Stimulated activated CD4-positive, alpha-beta T cell treated with anti-CD3 and anti-CD28 coated beads, Interleukin-12 subunit alpha, Interleukin-12 subunit beta, amount 100 ng/mL, for 48 hours (primary cell): ENCODE measurements at places on chromosomes 7 and 10.

GRCh38 chr7:76225379-76225778, 23.7 kb downstream of the SRRM3 start:
- DNase-seq, result no peak

DNA sequence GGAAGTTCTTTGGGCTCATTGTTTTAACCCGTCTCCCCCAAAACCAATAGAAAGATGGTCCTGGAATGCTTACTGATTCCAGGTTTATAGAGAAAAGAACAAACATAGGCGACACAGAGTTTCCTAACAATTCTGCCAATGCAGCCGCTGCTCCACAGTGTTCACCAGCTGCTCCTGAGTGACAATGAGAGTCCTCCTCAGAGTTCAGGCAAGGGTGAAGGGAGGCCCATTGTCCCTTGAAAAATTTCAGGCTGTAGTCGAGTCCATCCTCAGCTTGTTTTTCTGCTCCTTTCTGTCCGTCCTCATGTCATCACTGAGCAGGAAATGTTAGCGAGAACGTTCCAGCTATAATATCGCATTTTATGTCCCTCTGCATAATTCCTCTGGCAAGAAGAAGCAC, 537.6 kb downstream of the TCERG1L start:
- no peak for DNase-seq

DNA sequence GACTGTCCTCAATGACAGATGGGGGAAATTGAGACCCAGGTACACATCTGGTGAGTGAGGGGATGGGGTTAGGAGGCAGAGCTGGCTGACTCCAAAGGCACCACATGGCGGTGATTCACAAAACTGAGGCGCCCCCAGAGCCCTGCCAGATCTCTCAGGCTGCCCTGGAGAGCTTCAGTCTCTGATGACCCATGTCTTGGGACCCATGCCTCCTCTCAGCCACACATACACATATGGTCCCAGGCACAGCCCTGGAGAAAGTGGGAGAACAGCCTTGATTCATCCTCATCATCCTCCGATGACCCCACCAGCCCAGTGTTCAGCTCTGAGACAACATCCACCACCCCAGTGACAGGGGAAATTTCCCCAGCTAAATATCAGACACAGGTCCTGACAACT, 426.0 kb downstream of the RPS24 start:
- no peak for DNase-seq

GRCh38 chr7:73717991-73718405, 1.5 kb downstream of the STX1A start:
- peak; percentile 63 for DNase-seq

- no peak for DNase-seq
These were observed 108.8 kb downstream of the SPAG6 start for GRCh38 chr10:22453948-22454591.

GRCh38 chr7:119630406-119630969, 642.5 kb upstream of the KCND2 start:
- DNase-seq, result no peak

GRCh38 chr7:132171130-132171576, 405.1 kb downstream of the PLXNA4 start:
- no peak for DNase-seq

DNA sequence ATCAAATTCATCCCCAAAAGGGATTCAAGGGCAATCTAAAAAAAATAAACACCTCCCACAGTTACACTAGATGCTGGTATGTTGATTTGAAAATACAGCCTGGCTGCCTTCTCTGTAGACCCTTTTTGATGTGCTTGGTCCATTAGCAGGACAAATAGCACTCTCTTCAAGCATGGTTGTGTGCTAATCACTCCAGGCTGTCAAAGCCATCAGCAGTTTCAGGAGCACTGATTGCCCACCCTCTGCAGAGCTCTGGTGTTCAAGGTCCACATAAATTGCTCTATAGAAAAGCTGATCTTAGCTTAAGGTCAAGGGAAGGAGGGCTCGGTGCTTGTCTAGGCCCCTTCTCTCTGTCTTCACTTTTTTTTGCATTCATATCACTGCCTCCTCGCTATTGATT, 35.4 kb downstream of the PRR15 start:
- no peak for DNase-seq

- DNase-seq, result peak; percentile 66
These were observed 14.6 kb upstream of the FKBP9 start for GRCh38 chr7:32942415-32943251.

GRCh38 chr7:139886899-139887298, 57.8 kb downstream of the TBXAS1 start:
- no peak for DNase-seq

DNA sequence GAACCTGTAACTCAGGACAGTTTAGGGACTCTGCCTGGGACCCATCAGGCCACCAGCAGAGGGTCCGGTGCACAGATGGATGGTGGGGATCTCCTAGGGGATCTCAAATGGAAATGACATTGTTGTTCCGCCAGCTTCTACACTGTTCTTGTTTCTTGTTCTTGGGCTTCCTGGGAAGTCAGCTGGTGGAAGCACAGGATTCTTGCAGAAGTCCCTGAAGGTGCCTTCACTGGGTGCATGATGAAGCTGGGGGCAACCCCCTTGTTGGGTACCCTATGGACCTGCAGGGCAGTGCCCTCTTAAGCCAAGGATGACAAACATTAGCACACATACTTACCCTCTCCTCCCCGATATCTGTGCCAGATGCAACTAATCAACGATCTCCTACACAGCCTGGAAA, 18.6 kb downstream of the SFTPD start:
- no peak for DNase-seq

- no peak for DNase-seq
These were observed 79.3 kb upstream of the SEC61G start for GRCh38 chr7:54838175-54838910.

DNA sequence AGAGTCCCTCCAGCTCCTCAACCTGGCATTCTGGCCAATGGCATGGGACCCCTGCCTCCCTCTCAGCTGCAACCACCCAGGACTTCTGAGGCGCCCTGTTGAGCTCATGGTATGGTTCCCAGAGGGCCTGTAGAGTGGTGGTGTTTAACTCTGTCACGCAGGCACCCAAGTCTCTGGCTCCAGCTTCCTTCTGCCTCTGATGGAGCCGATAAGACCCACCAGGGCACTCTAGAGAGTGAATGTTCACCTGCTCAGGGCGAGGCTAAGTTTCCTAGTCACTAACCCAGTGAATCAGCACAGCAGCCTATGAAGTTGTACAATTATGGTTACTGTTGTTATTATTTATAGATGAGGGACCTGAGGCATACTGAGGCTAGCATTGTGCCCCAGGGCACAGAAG, 120.4 kb downstream of the ZMIZ1 start:
- DNase-seq, result no peak

DNA sequence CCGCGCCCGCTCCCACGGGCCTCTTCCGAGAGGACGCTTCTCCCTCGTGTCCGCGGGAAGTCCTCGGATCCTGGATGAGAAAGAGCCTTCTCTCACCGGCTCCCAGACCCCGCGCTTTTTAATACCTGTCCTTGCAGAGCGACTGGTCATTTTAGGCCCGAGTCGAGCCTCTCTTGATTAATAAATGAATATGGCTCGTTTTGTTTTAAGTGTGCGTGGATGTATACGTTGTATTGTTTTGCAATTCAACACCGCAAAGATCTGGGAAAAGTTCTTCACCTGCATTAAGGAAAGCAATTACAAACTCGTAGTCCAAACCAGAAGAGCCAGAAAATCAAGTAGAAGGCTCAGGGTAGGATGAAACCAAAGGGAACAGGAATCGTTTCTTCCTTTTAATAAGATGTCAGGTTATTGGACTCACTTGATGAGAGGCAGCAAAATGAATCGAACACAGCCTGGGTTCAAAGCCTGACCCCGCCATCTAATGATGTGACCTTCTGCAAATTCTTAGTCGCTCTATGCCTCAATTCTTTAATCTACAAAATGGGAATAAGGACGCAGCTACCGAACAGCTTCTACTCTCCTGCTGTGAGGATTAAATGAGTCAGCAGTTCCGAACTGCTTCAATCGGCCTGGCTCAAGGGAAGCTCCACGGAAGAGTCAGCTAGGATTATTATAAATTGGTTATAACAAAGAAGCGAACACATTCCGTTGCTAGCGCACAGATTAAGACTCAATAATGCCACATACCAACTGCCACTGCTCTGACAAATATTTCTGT, 277.8 kb upstream of the NEBL start:
- DNase-seq, result no peak
